ENCODE measurements at places on chromosomes 6 and 20.

- DNase-seq = no peak
Measured at GRCh38 chr20:21681922-21682318, 23.5 kb upstream of the PAX1 start.

GRCh38 chr6:46419576-46420002, 71.7 kb downstream of the RCAN2 start:
- no peak for DNase-seq

DNA sequence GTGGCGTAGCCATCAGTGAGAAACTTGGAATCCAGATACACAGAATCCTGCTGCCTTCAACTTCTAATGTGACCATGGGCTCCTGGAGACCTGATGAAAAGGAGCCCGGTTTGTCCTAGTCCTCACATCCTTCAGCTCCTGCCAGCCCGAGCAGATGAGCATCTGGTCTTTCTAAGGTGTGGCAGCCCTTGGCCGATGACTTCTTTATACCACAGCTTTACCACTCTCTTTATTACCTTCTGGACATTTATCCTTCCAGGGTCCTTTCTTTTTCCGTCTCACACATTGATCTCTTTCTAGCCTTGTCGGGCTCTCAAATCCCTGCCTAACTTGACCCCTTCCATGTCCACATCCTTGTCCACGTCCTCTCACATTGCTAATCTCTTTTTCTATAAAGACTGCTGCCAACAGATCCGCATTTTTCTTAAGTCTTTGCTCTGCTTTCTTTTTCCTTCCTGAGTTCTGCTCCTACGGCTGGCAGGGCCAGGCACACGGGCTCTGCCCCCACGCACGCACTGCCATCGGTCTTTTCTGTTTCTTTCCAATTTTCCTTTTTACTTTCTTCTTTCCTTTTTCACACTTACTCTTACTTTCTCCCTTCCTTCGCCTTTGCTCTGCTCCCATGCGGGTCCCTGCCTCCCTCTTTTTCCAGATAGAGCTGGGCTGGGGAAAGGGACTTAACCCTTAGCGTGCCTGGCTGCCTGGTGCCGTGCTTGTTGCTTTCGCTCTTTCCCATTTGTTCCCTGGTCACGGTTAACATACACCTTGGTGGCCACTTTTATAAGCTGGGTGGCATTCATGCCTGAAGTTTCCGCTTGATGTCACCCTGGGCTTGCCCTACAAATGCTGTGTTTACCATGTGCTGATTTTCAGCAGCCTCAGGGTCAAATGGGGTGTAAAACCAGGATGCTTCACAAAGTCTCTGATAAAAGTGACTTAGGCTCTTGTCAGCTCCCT, 9.4 kb upstream of the GMPR start:
- DNase-seq = no peak

DNA sequence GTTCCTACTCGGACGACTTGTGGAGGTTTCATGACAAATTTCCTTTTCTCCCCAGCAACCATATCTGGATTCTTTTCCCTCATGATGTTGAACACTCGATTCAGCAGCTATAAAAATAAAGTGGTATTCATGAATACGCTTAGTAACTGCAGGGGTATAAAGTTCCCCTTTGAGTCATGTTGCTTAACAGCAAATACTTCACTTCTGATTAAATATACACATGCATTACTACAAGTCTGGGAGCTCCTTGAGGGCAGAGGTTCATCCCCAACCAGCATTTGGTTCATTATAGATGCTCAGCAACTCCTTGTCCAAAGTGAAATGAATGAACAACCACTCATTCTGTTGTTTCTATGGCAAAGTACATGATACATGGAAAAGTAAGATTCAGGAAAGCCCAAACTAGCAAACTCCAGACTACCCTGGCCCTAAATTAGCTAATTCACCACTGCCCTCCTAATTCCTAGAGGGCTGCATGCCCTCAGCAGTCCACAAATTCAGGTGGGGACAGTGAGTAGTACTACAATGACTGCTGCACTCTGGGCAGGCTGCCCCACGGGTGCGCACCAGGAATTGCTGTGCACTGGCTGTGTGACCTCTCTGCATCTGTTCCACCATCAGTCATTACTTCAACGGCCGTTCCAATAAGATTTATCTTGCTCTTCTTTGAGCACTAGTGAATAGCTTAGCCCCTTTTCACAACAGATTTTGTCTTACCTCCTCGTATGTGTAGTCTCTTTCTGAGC, 15.2 kb downstream of the EIF2S2 start:
- DNase-seq = no peak

GRCh38 chr20:48788486-48789072, 39.2 kb downstream of the PREX1 start:
- DNase-seq = no peak

- DNase-seq = no peak
Measured at GRCh38 chr20:64247970-64248841, 7.3 kb upstream of the PCMTD2 start.
